ENCODE measurements at places on chromosomes 16 and 17.

DNA sequence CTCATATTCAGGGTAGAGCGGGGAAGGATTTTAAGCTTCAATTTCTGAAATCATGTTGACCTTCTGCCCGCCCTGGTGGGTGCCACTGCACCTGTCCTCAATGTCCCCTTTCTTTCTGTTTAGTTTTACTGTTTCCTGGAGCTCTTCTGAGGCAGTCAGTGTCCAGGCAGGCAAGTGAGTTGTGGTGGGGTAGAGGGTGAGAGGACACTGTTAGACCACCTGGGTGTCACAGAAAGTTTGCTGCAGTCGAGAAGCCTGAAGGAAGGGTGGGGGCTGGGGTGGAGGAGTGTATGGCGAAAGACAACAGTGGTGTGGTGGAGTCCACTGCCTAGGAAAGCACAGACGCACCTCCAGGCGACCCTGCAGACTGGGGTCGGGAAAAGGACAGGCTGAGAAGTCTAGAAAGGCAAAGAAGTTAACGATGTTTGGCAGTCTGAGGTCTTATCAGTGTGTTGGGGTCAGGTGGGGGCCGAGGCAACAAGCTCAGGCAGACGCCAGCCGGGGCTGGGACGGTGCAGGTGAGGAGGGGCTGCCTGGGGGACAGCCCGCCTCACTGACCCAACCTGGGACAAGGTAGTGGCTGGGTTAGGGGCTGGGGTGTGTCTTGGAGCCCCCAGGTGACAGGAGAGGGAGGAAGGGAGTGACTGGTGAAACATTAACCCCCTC is 23.3 kb upstream of the HOXB13 start:
- no peak for DNase-seq

DNA sequence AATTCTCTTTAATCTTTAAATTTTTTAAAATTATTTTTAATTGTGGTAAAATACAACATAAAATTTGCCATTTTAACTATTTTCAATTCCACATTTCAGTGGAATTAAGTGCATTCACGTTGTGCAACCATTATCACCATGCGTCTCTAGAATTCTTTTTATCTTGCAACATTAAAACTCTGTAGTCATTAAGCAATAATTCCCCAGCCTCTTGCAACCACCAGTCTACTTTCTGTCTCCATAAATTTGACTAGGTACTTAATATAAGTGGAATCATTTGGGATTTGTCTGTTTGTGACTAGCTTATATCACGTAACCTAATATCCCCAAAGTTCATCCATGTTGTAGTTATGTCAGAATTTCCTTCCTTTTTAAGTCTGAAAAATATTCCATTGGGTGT is 79.1 kb downstream of the TAOK1 start:
- no peak for DNase-seq

DNA sequence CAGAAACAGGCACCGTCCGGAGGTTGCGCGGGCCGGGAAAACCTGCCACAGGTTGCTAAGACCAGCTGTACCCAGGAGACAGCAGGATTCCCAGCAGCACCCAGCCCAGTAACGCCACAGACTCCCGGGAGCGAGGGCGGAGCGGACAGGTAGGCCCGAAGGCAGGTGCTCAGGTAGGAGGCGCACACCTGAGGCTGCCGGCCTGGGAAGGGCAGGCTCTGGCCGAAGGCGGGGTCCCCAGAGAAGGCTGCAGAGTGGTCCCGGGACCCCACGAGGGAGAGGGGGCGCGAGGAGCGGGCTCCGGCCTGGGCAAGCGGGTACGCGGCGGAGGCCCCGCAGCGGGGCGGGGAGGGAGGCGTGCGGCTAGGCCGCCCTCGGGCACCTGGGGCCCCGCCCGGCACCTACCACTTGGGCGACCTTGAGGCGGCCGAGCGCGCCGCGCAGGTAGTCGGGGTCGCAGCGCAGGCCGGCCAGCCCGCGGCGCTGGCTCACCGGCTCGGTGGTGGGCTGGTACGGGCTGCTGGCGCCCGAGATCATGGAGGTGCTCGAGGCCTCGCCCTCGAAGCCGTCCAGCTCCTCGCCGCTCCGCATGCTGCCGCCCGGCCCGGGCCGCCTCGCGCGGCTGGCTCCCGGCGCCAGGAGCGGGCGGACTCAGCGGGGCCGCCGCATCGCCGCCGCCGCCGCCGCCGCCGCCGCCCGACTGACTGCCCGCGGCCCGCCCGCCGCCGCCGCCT is 441 bp downstream of the CMTM4 start:
- no peak for DNase-seq

- no peak for DNase-seq
Measured at GRCh38 chr17:66469890-66470289, 167.5 kb downstream of the PRKCA start.

DNA sequence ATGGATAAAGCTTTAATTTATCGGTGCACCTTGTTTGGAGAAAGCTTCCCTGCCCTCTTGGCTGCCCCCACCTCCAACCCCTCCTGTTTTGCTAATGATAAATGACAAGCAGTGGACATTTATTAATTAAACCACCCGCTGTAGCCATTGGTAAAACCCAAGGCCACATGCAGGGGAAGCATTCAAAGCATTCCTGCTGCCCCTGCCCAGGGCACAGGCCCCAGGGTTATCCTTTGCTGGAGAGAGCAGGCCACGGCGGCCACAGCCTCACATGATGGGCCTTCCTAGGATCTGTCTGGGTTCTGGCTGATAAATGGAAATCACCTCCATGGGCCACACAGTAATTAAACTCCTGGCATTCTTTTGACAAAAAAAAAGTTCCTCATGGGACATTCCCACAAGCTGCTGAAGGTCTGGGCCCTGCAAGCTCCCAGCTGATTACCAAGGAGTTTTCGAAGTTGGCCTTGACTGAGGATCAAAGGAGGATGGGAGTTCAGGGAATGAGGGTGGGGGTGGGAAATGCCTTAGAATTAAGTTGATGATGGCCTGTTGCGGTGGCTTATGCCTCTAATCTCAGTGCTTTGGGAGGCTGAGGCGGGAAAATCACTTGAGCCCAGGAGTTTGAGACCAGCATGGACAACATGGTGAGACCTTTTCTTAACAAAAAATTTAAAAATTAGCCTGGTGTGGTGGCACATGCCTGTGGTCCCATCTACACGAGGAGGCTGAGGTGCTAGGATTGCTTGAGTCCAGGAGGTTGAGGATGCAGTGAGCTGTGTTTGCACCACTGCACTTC is 35.5 kb downstream of the SOST start:
- DNase-seq, result no peak

DNA sequence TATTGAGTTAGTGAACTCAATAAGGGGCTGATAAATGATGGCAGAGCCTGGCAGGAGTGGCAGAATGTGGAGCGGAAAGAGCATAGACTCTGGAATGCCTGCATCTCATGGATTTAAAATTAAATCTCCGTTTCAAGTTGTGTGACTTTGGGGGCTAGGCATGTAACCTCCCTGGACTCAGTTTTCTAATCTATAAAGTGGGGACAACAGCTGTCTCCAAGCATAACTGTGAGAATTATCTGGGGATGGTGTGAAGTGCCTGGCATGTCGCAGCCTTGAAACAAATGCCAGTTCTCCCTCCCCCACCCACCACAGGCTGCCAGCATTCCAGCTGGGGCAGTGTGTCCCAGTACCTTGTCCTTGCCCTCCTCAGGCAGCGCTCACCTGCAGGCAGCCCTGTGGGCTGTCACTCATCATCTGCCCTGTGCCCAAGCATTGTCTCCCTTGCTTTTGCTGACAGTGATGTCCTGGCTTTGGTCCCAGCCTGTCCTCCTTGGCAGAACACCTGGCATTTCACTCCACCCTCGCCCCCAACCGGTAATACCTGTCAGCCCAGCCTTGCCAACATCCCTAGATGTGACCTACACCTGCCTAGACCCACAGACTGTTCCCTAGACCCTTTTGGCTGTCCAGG is 129.6 kb downstream of the MRM1 start:
- no peak for DNase-seq

- no peak for DNase-seq
Measured at GRCh38 chr17:6374761-6375312, 60.1 kb downstream of the AIPL1 start.

DNA sequence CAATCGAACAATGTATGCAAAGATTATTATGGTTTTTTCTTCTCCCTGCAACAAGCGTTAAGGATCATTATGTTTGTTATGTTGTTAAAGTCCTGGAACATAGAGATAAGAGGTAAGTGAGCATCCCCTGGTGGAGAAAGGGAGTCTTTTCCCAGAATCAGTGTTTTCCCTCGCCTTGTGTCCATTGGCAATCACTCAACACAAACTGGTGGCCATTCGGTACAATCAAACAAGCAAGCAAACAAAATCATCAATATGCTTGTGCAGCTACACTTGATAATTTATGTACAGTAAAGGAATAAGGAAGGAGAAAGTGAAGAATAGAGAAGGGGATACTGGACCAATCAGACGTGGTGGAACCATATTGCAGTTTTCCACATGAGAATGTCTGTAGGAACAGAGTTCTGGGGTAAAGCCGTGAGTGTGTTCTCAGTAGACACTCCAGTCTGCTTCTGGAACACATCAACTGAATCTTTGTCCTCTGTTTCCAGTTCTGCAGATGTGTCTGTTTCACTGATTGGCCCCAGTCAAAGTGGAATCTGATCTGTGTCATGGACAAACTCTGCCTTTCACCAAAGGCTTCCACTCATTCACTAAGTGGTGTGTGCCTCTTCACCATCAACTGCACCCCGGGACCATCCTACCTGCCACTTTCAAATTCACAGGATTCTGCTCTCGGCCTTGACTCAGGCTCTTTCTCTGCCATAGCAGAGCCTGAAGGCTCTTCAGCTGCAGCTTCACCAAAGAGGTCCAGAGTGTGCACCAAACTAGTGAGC is 169.5 kb downstream of the AHSP start:
- no peak for DNase-seq

Measured in muscle of arm (tissue), 14 donors.